ENCODE measurements at places on chromosomes 1 and 21.

- no peak for DNase-seq
Measured at GRCh38 chr1:50474859-50475809, 51.9 kb upstream of the DMRTA2 start.

- no peak for DNase-seq
Measured at GRCh38 chr1:21590126-21590880, 78.9 kb downstream of the RAP1GAP start.

DNA sequence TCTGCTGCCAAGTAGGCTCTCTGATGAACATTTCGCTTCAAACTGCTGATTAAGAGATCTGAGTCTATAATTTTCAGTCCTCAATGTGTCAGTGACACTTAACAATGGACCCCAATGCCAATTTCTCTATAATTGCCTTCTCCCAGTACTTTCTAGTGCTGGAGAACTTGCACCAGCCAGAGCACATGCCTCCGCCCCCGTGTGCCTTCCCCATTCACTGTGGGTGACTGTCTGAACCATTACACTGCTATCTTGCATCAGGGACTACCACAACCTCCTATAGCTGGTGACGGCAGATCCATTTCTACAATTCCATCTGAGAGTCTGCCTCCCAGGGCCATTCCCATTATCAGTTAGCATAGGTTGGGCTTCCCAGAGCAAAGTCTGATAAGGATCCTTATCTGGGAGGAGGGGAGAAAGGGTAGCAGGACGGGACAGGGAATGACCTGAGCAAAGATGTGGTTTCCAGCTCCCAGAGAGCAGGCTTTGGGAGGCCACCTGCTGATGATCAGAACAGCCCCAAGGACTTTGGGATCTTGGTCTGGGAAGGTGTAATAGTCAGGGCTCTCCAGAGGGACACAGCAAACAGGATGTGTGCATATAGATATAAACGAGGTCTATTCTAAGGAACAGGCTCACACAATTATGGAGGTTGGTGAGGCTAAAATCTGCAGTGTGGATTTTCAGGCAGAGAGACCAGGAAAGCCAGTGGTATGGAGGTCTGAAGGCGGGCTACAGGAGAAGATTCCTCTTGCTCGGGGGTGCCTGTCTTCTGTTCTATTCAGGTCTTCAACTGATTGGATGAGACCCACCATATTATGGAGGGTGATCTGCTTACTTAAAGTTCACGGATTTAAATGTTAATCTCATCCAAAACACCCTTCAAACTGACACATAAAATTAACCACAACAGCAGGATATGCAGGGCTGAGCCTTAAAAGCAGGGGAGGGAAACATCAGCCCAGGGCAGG lies 238.2 kb downstream of the PTPRU start:
- no peak for DNase-seq

GRCh38 chr1:94279038-94279437 lies 41.7 kb upstream of the ARHGAP29 start:
- no peak for DNase-seq

- no peak for DNase-seq
Measured at GRCh38 chr1:211610779-211611556, 32.0 kb upstream of the SLC30A1 start.

Data from hematopoietic multipotent progenitor cell treated with erythropoietin and hydrocortisone succinate and interleukin-3 and kit ligand, for 8 days (in vitro differentiated cells).